A549 treated with RU486 at 1 μM for 4 hours (cell line): ENCODE measurements at places on chromosomes 6 and 20. TPM values are rescaled to one million over a fixed set of nuclear protein-coding genes. Genes with fewer than 3 reads are reported as not detected.

The HDGFL1 gene
- total RNA-seq, result not detected in 5 replicates

The OGFR gene
- total RNA-seq, result 38.9 to 51.2 TPM (median 44.8 TPM) in 5 replicates

The SIRPB1 gene
- total RNA-seq, result 0.22 to 0.90 TPM (median 0.68 TPM) in 5 replicates

The CST4 gene
- total RNA-seq, result not detected in 5 replicates

The FOXA2 gene
- total RNA-seq, result 12.9 to 20.9 TPM (median 19.3 TPM) in 5 replicates

The LY6G6D gene
- not detected in 5 replicates for total RNA-seq

The CNBD2 gene
- total RNA-seq, result 4.3 to 5.9 TPM (median 5.2 TPM) in 5 replicates

The SLA2 gene
- total RNA-seq, result not detected in 5 replicates

The PCSK2 gene
- not detected in 5 replicates for total RNA-seq

The BMP7 gene
- 0.35 to 0.66 TPM (median 0.39 TPM) in 5 replicates for total RNA-seq

The C6orf52 gene
- 1.2 to 2.3 TPM (median 2.1 TPM) in 5 replicates for total RNA-seq

The ELOVL2 gene
- total RNA-seq, result 3.7 to 7.6 TPM (median 7.6 TPM) in 5 replicates

The TTLL9 gene
- total RNA-seq, result 0.03 to 0.15 TPM (median 0.09 TPM) in 5 replicates

The OR2H1 gene
- not detected in 5 replicates for total RNA-seq

The CD83 gene
- total RNA-seq, result 1.7 to 3.0 TPM (median 2.2 TPM) in 5 replicates
